ENCODE measurements at places on chromosomes 11 and 22.

GRCh38 chr11:115132436-115133228 is 371.6 kb downstream of the CADM1 start:
- DNase-seq = peak; percentile 5

DNA sequence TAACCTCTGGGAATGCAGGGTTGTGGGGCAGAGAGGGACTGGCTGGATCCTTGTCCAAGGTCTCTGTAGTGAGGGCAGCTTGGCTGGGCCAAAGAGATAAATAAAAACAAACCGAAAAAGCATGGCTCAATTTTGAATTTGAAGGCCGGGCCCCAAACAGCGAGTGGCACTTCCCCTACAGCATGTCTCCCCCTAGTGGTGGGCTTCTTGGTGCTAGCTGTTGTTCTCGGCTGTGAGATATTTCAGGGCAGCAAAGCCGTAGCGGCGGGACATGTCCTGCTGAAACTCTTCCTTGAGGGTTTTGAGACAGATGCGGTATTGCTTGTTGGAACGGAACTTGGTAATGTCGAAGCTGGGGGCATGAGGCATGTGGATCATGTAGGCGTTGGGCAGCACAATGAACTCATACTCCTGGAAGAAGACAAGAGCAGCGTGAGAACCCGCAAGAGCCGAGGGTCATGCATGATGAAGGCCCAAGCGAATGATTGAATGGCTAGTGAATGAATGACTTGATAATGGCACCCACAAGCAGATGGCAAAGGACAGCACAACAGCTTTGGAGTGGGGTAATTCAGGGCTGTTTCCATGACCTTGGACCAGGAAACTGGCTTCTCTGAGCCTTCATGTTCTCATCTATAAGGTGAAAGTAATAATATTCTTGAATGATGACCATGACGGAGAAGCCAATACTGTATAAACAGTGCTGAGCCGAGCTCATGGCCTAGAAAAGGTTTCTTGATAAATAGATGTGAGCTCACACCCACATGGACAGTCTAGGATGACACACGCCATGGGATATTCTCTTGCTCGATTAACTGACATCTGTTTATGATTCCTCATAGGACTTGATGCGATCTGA is 216.3 kb upstream of the SYN3 start:
- no peak for DNase-seq

GRCh38 chr11:65411681-65412070 is 10.9 kb upstream of the NEAT1 start:
- DNase-seq = no peak

GRCh38 chr11:81211050-81211449 is 1522.6 kb downstream of the FAM181B start:
- DNase-seq = peak; percentile 40

DNA sequence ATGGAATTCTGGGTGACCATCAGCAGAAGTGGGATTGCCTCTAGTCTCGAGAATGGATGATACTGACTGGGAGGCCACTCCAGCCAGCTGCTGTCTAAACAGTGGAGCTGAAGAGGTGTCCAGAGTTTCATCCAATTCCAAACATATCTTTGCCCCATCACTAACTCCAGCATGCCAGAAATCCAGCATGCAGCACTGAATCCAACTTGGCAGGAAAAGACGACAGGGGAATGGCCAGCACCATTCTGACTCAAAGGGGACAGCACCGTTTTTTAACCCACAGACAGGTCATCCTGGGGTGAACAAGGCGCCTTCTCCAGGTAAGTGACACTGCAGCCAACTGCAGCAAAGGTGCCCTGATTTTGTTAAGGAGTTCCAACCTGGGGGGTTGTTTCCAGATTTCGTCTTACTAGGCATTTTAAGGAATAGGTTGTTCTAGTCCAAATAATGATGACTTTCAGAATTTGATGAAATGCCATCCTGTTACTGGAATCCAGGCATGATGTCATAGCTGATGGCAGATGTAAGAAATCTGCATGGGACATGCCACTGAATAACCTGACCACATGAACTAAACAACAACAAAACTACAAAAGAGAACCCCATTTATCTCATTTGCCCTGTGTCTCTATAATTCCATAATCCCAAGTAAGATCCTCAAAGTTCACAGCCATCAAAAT is 32.3 kb downstream of the FEZ1 start:
- no peak for DNase-seq

DNA sequence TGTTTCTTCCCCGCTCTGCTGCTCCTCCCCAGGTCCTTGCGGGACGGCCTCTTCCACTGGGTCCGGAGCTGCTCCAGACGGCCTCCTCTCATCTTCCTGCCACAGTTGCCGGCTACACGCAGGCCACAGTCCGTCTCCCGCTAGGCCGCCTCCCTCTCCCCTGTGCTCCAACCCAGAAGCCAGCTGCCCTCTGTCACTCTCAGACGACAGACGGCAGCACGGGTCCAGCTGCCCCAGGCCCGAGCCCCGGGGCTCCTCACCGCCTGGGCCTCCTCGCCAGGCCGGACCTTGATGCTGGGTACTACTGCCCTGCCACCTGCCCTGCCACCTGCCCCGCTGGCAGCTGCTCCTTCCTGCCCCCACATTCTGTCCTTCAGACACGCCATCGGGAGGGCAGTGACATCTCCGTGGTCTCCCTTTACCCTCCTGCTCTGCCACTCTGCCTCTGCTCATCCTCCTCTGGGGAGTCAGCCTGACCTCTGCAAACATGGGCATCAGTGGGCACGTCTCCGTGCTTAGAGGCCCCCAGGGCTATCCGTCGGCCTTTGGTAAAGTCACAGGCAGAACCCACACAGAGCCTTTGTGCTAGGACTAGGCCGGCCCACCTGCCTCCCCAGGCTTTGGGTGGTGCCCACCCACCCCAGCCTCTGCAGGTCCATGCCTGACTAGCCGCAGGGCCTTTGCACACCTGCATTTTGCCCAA is 43.1 kb upstream of the TH start:
- DNase-seq = no peak

- DNase-seq = no peak
Measured at GRCh38 chr22:24176630-24177029, 4.7 kb upstream of the SUSD2 start.

- peak; percentile 94 for DNase-seq
Measured at GRCh38 chr11:118910309-118911112, 15.2 kb downstream of the BCL9L start.

DNA sequence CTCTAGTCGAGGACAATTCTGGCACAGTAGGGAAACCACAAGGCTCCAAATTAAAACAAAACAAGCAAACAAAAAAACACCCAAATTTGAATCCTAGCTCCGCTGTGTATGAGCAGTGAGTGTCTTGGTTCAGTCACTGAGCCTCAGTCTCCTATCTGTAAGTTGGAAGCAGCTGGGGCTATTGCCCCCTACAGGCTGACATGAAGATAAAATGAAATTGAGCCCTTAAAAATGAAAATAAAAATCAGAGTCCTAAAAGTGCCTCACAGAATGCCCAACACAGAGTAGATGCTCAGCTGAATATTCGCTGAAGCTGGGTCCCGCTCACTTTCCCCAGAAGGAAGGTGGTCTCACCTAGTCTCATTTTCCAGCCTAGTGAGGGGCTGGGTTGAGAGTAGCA is 65.2 kb downstream of the PDE2A start:
- DNase-seq = peak; percentile 50

DNA sequence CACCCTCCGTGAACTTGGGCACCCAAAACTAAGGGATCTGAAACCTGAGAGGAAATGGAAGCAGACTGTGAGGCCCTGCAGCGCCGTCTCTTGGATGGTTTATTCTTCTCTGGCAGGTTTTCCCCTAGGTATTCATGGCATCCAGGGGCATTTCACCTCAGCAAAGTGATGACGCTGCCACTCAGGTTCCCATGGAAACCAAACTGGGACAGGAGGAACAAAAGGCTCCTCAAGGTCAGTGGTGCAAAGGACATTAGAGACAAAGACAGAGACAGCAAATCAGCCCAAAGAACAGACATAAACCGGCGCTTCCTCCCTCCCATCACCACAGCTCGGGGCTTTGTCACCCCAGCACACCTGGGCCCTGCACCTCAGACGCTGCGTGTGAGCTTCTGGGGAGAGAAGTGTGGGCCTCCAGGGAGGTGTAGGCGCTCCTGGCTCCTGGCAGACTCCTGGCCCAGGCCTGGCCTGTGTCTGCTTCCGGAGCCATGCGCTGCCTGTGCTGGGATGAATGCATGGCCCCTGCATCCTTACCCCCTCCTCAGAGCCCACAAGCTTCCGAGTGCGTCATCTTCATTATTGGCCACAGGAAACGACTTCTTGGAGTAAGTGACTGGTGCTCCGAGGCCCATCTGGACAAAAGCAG is 5.9 kb downstream of the TP53AIP1 start:
- no peak for DNase-seq

DNA sequence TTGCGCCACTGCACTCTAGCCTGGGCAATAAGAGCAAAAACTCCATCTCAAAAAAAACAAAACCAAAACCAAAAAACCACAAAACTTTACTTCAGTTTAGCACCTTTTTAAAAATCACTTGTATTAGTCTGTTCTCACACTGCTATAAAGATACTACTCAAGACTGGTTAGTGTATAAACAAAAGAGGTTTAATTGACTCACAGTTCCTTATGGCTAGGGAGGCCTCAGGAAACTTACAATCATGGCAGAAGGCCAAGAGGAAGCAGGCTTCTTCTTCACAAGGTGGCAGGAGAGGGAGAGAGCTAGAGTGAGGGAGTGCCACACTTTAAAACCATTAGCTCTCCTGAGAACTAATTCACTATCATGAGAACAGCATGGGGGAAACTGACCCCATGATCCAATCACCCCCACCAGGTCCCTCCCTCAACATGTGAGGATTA is 261.3 kb downstream of the TMEM135 start:
- DNase-seq = no peak

GRCh38 chr11:62139526-62140303 is 15.9 kb downstream of the INCENP start:
- no peak for DNase-seq

DNA sequence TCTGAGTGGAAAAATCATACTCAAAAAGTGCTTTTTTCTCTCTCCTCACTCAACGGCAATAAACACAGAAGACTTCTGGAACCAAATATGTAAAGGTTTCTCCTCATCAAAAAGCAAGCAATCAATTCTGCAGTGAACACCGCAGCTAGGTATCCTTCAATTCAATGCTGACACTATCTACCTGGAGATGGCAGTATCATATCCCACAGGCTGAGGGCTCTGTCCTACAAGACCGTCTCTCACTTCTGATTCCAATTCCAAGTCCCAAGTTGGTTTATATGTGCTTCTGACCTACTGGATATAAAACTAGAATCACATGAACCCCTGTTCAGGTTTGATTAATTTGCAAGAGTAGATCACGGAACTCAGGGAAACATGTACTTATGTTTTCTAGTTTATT is 59.7 kb upstream of the LUZP2 start:
- no peak for DNase-seq

- DNase-seq = peak; percentile 56
Measured at GRCh38 chr22:39318507-39319283, 728 bp downstream of the RPL3 start.

DNA sequence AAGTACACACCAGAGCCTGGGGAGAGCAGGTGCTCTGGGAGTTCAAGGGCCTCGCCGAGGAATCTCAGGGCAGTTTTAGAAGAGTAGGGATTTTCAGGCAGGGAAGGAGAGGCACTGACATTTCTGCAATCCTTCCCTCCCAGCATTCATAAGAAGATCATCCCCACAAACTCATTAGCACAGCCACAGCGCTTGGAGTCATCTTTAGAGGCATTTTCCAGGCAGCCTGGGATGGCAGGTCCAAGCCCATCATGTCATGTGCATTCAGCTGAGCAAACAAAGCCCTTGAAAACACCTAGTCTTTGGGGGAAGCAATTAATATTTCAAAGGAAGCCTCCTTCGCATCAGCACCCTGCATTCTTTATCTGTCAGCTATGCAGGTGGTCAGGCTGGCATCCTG is 43.8 kb downstream of the MAP6 start:
- no peak for DNase-seq

- DNase-seq = no peak
Measured at GRCh38 chr22:35830305-35830704, 112.6 kb downstream of the APOL5 start.

DNA sequence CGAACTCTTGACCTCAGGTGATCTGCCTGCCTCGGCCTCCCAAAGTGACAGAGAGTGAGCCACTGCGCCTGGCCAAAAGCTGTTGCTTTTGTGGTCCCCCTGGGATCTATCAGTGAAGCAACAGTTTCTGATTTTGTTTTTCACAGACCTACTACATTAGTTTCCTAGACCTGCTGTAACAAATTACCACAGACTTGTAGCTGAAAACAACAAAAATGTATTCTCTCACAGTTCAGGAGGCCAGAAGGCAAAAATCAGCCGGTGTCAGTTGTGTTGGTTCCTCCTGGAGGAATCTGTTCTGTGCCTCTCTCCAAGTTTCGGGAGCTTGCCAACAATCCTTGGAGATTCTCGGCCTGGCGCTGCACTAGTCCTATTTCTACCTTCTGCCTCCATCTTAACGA is 8.5 kb upstream of the SLC35C1 start:
- no peak for DNase-seq

- no peak for DNase-seq
Measured at GRCh38 chr22:23072077-23072910, 2.0 kb downstream of the GNAZ start.

DNA sequence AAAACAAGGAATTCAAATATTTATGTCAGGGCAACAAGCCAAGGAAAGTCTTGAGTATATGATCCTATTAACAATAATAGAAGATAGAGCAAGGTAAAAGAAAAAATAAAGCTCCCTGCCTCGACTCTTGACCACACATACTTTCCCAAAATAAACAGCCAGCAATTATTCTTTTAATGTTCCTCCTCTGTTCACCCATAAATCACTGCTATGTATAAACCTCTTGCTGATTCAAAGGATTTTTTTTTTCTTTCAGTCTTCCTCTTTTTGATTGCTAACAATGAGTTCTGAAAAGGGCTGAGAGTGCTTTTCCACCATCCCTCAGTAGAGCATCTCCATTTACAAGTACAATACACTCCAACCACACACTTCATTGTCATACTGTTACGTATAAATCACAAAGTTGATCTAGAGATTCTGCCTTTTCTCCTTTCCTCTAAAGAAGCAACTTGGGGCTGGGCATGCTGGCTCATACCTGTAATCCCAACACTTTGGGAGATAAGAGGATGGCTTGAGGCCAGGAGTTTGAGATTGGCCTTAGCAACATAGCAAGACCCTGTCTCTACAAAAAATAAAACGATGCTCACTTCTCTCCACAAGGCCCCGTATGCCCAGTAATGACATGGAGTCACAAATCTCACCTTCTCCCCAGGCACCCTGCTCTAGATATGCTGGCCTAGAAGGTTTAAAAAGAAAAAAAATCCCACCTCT is 24.0 kb downstream of the RAB30 start:
- DNase-seq = no peak
